ENCODE measurements at places on chromosomes 2 and 18.
A peak's percentile ranks its signal among the peaks of the same experiment; 100 is the strongest.

GRCh38 chr2:239277401-239278085 is 123.3 kb downstream of the HDAC4 start:
- DNase-seq: no peak

- peak; percentile 9 for DNase-seq
Measured at GRCh38 chr2:60735496-60736250, 20.4 kb upstream of the PAPOLG start.

DNA sequence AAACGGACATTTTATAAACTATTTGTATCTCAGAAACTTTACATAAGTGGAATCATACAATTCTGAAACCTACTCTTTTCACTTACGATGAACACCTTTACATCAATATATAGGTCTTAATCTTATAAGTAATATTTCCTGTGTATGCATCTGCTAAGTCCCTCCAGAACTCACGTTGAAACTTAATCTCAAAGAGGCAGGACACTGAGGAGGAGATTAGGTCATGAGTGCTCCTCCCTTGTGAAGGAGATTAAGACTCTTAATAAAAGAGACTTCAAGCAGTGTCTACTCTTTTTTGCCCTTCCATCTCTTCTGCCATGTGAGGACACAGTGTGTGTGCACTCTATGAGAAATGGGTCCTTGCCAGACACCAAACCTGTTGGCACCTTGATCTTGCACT is 94.7 kb upstream of the CDKL4 start:
- DNase-seq: no peak

GRCh38 chr2:128155970-128156369 is 65.0 kb downstream of the UGGT1 start:
- no peak for DNase-seq

DNA sequence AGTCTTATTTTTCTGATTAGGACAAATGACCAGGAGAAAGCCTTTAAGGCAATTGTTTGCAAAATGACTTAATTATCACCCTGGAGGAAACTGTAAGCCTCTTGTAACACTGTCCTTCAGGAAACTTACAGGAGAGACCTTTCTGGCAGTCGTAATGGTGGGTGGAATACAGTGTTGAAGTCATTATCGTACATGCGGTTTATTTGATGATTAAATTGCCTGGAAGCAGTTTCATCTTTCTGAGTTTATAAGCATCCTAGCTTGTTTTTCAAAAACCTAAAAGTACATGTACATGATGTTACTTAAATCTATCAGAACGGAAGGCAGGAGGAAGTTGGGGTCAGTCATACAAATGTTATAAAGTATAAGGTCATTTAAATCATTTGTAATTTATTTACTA is 86.2 kb upstream of the RAB27B start:
- DNase-seq: no peak

GRCh38 chr2:190119923-190120590 is 57.5 kb upstream of the MSTN start:
- no peak for DNase-seq

DNA sequence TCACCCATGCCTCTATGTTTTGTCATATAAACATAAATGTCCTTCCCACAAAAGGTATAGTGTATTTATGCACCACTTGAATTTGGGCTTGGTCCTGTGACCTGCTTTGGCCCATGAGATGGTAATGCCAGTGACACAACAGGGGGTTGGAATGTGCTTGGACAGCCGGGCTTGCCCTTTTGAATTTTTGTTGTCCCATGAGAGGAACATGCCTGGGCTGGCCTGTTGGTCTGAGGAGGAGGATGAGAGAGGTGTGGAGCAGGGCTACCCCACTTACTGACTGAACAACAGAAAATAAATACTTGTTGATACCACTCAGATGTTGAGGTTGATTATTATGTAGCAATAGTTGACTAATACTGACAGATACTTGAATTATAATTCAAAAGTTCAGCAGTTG is 63.2 kb upstream of the TCF4 start:
- no peak for DNase-seq
